ENCODE measurements at places on chromosomes 4 and X. TPM values are rescaled to one million over a fixed set of nuclear protein-coding genes. Genes with fewer than 3 reads are reported as not detected.

GRCh38 chr4:85784348-85784747 is 309.4 kb downstream of the ARHGAP24 start:
- no peak for DNase-seq

GRCh38 chr4:110184140-110184790 is 14.2 kb downstream of the ELOVL6 start:
- peak; percentile 19 for DNase-seq

GRCh38 chrX:34764852-34765361 is 107.8 kb upstream of the TMEM47 start:
- DNase-seq: no peak

DNA sequence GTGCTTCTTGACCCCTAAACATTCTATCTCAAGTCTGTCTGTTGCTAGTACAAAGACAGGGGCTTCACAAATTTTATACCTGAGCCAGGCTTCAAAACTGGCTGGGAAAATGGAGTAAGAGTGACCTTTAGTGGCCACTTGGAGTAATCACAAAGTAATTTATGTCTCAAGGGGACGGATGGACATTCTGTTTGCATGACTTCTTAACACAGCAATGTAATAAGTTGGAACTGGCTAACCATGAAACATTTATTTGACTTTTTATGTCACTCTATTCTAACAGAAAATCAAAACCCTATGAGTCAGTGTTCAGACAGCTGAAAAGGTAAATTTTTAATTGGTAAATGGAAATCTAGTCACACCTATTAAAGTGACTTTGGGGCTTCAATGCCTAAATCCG is 600.6 kb downstream of the ANKRD50 start:
- peak; percentile 79 for DNase-seq

- peak; percentile 5 for DNase-seq
Measured at GRCh38 chrX:2316534-2316933, 184.2 kb downstream of the DHRSX start.

GRCh38 chrX:24020306-24020876 is 6.6 kb downstream of the KLHL15 start:
- DNase-seq: no peak

DNA sequence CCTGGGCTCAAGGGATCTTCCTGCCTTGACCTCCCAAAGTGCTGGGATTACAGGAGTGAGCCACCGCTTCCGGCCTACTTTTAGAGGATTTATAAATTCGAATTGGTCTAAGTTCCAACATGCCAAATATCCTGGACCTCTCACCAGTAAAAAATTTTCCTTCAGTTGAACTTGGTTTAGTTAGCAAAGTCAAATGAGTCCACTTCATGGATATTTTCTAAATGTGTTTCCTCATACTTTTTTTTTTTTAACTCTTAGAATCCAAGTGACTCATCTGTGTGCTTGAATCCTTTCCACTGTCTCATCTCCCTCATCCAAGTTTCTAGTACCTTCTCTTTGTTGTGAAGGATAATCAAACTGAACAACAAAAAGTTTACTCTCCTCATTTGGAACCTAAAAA is 49.7 kb downstream of the RBM47 start:
- peak; percentile 59 for DNase-seq

- peak; percentile 36 for DNase-seq
Measured at GRCh38 chr4:40340030-40340429, 4.9 kb downstream of the CHRNA9 start.

GRCh38 chr4:6953751-6954380 is 44.2 kb downstream of the TBC1D14 start:
- DNase-seq: no peak

DNA sequence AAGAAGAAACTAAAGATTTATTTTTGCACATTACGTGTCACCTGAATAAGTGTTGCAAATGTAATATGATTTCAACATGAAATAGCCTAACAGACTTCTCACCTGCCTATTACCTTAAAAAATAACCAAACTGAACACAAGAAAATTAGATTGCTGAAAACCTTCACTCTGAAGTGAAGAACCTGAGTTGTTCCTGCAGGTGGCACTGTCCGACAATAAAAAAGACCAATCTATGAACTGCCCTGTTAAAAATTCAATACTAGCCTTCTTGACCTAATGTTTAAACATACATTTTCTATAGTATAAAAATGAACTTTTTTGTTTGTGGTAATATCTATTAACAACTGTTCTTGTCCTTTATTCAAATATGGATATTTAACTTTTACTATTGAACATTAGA is 69.2 kb upstream of the PNPLA4 start:
- peak; percentile 10 for DNase-seq

GRCh38 chr4:94519019-94519418 is 67.3 kb downstream of the PDLIM5 start:
- no peak for DNase-seq

- DNase-seq: no peak
Measured at GRCh38 chr4:5650040-5650439, 58.3 kb downstream of the EVC2 start.

DNA sequence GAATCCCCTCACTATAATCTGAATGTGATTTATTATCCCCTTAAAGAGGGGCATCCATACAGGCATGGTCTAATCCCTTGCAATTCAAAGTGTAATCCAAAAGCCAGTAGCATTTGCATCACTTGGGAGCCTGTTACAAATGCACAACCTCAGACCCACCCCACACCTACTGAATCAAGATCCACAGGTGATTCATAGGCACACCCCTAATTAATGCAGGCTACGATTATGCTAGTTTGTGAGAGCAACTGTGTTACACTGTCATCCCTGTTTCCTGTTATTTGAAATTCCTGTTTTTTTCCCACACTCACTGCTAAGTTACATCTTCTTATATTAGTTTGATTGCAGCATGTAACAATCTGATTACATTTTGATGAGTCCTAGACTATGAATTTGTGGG is 120.0 kb downstream of the RAB28 start:
- DNase-seq: no peak

GRCh38 chr4:168524006-168524405 is 27.2 kb downstream of the PALLD start:
- DNase-seq: peak; percentile 77

DNA sequence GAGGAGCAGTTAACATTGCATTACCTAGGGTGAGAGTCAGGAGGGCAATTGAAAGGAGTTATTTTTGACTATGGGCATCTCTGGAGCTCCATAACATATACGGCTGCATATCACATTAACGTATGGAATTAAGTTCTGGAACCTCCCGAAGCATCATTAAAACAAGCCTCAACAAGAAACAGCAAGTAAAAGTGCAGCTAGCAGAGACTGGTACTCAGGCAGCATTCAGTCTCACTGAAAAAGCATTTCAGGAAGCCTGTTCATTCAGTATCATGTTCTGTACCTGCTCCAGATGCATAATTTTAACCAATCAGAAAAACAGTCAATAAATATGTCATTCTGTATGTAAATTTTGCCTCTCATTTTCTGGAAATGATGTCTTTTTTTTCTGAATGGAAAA is 299.6 kb downstream of the EPHA5 start:
- no peak for DNase-seq

DNA sequence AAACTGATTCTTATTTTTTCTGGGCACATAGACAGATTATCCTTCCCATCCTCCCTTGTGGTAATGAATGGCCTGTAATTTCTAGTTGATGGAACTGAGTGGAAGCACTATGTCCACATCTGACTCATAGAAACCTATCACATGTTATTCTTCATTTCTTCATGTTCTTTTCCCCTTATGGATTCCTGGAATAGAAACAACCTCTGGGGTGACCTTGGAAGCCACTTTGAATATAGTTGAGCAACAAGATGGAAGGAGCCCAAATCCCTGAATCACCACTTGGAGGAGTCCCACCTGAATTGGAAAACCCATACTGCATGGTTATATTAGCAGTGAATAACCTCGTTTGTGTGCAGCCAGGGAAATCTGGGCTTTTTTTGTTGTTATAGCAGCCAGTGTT is 137.8 kb downstream of the MID1IP1 start:
- peak; percentile 28 for DNase-seq

- no peak for DNase-seq
Measured at GRCh38 chrX:37652589-37653231, 32.9 kb upstream of the XK start.

DNA sequence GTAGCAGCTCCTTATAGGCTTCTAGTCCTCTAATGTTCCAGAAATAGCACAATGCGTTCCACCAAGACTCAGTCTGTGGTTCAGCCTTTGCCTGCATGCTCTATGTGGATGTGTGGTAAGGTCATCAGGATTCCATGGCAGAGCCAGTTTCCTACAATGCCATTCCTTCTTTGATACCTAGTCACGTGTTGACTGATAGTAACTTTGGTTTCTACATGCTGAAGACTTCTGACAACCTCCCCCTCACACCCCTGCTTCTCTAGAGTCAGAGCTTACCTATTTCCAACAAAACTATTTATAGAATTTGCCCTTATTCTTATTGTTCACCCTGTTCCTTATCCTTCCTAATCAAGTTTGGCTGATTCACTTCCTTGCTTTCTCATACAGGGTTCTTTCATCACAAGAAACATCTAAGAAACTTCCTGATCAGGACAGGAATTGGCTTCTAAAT is 81.1 kb downstream of the CT47B1 start:
- no peak for DNase-seq

- DNase-seq: no peak
Measured at GRCh38 chr4:183380901-183381300, 58.7 kb upstream of the CLDN24 start.

CLGN gene
- total RNA-seq: not detected

OCRL gene
- 8.5 TPM for total RNA-seq

TRIM75 gene
- not detected for total RNA-seq

ERCC6L gene
- total RNA-seq: 27.4 TPM

PNMA6A gene
- 0.12 TPM for total RNA-seq

RGS12 gene
- total RNA-seq: 7.6 TPM

FAM184B gene
- under 0.01 TPM for total RNA-seq

METTL14 gene
- total RNA-seq: 26.3 TPM

CTSO gene
- 5.0 TPM for total RNA-seq

TEX13C gene
- total RNA-seq: not detected

TRAPPC11 gene
- total RNA-seq: 34.6 TPM

All from RPMI7951 (cell line).